CD4-positive, alpha-beta T cell treated with Interleukin-4 for 1 hour (primary cell): ENCODE measurements at places on chromosomes 16 and 17.

DNA sequence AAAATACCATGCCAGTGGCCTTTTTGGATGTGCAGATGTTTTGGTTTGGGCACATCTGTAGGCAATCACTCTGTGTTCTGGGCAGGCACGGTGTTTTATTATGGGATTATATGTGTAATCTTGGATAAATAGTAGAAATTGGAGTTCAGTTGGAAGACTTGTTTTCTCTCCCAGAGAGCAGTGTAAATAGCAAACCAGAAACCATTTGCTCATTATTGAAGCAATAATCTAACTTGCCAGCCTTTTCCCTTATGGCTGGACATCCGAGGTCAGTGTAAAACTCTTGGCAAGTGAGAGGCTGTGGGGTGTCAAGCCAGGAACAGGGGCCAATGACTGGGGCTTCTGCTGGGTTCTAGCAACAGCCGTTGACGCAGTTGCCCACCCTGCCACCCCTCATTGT is 69.9 kb downstream of the IRX3 start:
- DNase-seq: no peak

- peak; percentile 51 for DNase-seq
Measured at GRCh38 chr16:75108792-75109731, 7.5 kb downstream of the LDHD start.

DNA sequence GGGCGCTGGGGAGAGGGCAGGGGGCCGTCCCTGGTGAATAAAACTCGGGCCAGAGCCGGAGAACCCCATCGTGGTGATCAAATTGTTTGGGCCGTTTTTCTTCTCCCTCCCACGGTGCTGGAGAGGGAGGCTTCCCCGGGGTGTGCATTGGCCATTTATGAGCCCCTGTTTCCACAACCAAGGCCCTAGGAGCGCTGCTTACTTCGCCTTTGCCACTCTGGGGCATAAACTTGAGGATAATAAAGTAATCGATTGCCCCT is 544 bp downstream of the CCP110 start:
- no peak for DNase-seq

DNA sequence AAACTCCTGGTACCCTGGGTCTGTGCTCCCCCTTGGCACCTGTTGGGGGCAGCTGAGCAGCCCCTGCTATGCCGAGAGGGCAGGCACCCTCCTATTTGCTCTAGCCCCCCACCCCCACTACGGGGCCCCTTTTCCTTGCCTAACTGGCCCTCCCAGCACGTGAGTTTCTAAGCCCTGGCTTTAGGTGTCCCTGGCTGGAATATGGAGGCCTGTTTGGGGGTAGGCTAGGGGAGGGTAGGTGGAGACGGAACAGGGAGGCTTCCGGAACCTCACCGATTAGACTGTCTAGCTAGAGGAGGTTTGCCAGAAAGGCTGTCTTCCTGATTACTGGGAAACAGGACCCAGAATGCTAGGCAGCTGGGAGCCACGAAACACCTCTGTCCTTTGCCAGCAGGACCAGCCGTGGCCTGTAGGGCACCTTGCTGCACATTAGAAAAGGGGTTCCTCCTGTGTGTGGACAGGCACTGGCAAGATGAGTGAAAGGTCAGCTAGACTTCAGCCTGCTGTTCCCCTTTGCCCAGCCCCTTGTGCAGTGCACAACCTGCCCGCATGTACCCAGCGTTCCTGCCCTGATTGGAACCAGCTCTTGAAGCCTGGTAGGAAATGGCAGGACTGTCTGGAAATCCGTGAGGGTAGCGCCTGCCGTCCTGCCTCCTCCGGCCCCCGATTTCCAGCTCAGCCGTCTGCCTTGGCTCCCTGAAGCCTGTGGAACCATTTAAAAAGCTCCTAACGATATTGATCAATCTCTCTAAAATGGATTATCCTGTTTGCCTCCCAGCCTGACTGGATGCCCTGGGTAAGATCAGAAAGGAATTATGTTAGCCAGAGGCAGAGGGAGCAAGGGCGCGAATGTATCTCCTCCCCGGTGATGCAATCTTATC is 83.4 kb upstream of the GSE1 start:
- DNase-seq: no peak

DNA sequence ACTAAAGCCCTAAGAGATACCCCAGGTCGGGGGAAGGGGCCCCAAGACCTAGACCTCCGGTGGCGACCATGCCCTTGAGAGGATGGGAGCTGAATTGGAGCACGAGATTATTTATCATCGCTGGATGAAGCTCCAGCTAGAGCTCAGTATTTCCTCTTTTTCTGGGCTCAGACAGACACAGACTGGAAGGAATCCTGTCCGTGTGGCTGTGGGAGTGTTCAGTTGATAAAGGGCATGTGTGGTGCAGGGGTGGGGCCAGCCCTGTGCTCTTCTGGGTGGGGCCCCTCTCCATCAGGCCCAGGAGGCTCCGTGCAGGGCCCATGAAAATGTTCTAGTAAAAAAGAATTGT is 6.3 kb upstream of the CBX4 start:
- DNase-seq: no peak

DNA sequence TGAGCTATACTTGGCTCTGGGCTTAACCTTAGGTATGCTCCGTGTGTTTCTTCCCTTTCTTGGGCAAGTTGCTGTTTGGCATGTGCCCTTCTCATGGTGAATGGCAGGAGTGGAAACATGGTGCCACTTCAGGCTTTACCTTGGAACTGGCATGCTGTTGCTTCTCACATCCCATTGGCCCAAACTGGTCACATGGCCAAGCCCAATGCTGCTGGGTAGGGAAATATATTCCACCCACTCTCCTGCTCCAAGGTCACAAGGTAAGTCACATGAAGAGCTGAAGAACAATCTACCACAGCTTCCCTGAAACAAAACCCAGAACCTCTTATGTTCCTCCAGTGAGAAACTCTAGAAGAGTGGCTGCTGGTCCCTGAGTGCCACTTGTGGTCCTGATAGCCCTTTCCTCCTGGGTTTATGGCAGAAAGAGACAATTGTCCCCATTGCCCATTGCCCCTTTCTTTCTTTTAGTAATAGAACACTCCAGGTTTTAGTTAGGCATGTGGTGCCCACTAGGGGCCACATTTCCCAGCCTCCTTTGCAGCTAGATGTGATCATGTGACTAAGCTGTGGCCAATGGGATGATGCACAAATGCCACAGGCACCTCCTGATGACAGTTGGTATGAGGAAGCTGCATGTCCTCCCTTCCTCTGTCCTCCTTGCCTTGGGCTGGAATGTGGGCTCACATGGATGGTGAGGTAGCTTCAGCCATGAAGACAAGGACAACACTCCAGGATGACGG is 50.3 kb downstream of the MEOX1 start:
- no peak for DNase-seq

DNA sequence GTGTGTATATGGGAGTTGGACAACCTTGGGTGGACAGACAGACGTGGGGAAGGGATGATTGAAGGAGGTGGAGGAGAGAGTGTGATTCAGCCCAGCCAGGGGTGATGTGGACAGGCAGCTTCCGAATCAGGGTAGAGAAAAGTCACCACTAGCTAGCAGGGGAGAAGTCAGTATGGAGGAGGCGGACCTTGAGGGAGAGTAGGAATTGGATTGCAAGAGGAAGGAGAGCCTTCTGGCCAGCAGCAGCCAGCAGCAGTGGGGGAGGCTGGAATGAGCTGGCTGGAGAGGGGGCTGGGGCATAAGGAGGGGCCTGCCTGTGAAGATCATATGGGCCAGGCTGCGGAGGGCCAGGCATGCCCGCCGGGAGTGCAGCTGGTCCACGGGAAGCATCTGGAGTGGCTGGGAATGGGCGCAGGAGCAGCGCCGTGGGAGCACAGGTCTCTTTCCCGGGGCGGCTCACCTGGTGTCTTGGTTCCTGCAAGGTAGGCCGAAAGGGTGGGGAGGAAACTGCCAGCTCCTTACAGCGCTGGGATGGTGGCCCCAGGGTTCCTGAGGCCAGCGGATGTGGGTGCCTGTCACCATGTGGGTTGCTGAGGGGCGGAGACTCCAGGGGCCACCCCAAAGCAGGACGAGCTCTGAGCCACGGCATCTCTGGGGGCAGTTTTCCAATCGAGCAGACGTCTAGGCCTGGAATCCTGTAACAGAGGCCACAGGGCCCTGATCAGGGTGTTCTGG is 235.3 kb downstream of the SEC14L1 start:
- DNase-seq: peak; percentile 52

- DNase-seq: no peak
Measured at GRCh38 chr16:275786-276232, at the start of gene RGS11. Gene RGS11 (minus strand): TSS chr16:275944. CDS start chr16:275911, 33 bp downstream.

GRCh38 chr17:14352136-14352535 is 51.3 kb downstream of the HS3ST3B1 start:
- DNase-seq: no peak

DNA sequence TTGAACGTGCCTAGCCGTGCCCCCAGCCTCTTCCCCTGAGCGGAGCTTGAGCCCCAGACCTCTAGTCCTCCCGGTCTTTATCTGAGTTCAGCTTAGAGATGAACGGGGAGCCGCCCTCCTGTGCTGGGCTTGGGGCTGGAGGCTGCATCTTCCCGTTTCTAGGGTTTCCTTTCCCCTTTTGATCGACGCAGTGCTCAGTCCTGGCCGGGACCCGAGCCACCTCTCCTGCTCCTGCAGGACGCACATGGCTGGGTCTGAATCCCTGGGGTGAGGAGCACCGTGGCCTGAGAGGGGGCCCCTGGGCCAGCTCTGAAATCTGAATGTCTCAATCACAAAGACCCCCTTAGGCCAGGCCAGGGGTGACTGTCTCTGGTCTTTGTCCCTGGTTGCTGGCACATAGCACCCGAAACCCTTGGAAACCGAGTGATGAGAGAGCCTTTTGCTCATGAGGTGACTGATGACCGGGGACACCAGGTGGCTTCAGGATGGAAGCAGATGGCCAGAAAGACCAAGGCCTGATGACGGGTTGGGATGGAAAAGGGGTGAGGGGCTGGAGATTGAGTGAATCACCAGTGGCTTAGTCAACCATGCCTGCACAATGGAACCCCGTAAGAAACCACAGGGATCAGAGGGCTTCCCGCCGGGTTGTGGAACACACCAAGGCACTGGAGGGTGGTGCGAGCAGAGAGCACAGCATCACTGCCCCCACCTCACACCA is 724 bp downstream of the GAA start:
- DNase-seq: no peak

DNA sequence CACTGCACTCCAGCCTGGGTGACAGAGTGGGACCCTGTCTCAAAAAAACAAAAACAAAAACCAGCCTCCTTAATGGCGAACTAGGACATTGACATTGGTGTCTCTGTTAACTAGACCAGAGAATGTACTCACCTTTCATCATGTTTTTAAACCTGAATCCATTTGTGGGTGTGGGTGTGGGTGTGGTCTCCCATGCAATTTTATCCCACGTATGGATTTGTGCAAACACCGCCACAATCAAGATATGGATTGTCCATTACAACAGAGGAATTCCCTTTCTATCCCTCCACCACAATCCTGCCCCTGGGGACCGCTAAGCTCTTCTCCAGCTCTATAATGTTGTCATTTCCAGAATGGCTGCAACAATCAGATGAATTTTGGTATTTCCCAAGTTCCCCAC is 49.9 kb downstream of the DNAH17 start:
- no peak for DNase-seq

GRCh38 chr17:32529604-32530003 is 42.8 kb downstream of the CDK5R1 start:
- no peak for DNase-seq

DNA sequence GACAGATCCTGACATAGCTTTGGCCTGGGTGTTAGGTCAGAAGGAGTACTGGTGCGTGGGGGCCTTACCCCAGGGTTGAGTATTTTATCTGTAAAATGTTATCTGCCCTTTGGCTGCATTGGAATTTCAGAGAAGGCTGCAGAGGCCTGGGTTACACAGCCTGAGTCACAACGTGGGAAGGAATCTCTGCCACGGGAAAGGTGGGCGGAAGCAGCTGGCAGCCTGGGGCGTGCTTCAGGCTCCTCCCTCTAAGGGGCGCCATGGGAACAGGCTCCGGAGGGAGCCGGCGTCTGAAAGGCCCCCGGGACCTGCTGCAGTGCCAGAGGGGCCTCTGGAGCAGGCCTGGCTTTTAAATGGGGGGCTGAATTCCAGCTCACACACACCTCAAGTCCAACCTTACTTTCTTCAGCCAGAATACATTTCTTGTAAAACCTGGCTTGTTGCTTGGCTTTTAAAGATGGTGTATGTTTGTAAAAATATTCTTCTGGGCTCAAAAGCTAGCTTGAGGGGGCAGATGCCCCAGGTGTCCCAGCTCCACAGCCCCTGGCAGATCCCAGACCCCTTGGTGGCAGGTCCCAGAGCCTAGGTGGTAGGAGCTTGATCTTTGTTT is 142.2 kb downstream of the RAB11FIP4 start:
- no peak for DNase-seq

DNA sequence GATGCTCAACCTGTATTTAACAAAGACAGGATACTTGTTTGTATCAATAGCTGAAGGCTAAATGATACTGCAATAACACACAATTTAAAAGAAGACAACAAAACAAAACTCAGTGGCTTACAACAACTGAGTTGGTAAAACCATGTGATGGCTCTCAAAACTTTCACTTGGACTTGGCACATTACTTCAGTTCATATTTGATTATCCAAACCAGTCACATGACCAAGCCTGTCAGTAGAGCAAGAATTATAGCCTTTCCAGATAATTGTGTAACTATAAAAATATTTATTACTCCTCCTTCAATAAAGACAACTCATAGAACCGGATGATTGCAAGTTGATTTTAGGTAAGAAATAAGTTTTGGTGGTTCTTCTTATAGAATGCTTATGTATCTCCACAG is 56.8 kb downstream of the NQO1 start:
- DNase-seq: no peak

DNA sequence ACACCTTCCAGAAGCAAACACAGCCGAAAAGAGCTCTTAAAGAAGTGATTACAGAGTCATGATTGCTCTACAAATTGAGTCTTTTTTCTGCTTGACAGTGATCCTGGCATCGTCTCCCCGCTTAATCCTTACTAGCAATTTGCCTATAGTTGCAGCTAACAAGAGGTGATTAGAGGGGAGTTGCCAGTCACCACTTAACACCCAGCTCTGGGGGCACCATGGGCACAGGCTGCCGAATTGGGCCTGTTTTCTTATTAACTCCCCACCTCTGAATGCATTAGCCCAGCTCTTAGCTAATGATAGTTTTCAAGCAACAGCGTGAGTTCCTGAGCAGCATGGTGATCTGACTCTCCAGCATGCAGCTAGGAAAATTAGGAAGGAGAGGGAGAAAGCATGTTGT is 93.5 kb downstream of the RBFOX1 start:
- DNase-seq: no peak

GRCh38 chr17:12961655-12962054 is 56.2 kb downstream of the ELAC2 start:
- no peak for DNase-seq

GRCh38 chr16:9197957-9198661 is 106.7 kb downstream of the HAPSTR1 start:
- no peak for DNase-seq

- no peak for DNase-seq
Measured at GRCh38 chr17:74865504-74866197, 6.0 kb upstream of the GRIN2C start.

DNA sequence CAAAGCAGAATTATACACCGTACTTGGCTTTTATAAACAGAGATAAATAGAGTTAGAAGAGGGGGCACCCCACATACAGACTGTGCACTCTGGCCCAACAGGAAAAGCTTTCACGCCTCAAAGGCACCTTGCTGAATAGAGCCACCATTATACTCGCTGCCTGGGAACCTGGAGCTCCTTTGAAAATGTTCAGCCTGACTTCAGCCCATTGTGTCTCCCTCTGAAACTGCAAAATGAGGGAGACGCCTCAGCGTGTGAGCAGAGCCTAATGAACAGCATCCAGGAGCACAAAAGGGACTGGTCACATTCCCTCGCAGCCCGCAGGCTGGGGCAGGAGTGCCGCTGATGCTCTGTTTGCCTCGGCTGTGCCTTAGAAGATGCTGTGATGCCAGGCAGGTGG is 46.3 kb downstream of the ABCC12 start:
- no peak for DNase-seq

GRCh38 chr17:15917438-15918027 is 27.4 kb upstream of the ADORA2B start:
- DNase-seq: no peak

GRCh38 chr17:4460661-4461060 is 26.9 kb downstream of the SPNS3 start:
- no peak for DNase-seq
